Caco-2 (cell line): ENCODE measurements at places on chromosomes 6 and 20. TPM values are rescaled to one million over a fixed set of nuclear protein-coding genes. Genes with fewer than 3 reads are reported as not detected.

DNA sequence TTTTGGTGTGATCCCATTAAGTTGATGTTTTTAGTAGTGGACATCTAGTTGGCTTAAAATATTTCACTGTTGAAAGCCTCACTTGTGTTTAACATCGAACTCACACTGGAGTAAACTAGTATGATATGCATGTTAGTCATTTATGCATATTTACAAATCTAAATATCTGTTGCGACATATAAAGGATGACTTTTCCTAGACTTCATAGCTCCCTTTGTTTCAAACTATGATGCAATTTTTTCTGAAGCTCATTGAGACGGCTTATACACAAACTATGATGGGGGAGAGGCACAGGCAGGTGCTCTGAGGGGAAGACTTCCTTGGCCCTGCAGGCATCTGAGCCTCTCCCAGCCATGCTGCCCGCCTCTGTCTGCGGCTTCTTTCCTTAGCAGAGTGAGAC lies 11.8 kb upstream of the FOXC1 start:
- no peak overlapping the region for H3K4me3 ChIP-seq
- H3K4me1 ChIP-seq = peaks cover 21% of the 10 kb centered on the region
- no peak for DNase-seq

GRCh38 chr20:42152575-42152974 lies 534.4 kb upstream of the CHD6 start:
- H3K27ac ChIP-seq = no peak overlapping the region
- no peak for DNase-seq
- no peaks in the 10 kb centered on the region for H3K36me3 ChIP-seq

GRCh38 chr6:51430589-51430988 lies 611.9 kb downstream of the TFAP2B start:
- no peak overlapping the region for H3K4me3 ChIP-seq
- no peak overlapping the region for H3K27ac ChIP-seq
- no peak for DNase-seq
- H3K27me3 ChIP-seq = no peaks in the 10 kb centered on the region; the same call in 1 of the 2 replicates
- no peaks in the 10 kb centered on the region for H3K4me1 ChIP-seq

DNA sequence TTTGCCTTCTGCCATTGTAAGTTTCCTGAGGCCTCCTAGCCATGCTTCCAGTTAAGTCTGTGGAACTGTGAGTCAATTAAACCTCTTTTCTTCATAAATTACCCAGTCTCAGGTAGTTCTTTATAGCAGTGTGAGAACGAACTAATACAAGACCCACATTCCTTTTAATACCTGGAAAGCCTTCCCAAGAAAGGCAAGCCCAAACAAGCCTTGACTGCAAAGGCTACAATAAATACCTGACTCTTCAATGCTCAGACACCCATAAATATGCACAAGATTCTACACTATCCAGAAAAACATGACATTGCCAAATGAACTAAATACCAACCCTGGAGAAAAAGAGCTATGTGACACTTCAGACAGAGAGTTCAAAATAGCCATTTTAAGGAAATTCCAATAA lies 338.8 kb downstream of the HAO1 start:
- no peak overlapping the region for H3K27ac ChIP-seq
- no peaks in the 10 kb centered on the region for H3K36me3 ChIP-seq
- no peaks in the 10 kb centered on the region for H3K27me3 ChIP-seq
- DNase-seq = no peak
- H3K4me3 ChIP-seq = no peak overlapping the region

- no peak overlapping the region for H3K27ac ChIP-seq
- no peak overlapping the region for H3K4me3 ChIP-seq
- H3K36me3 ChIP-seq = no peaks in the 10 kb centered on the region
- H3K4me1 ChIP-seq = no peaks in the 10 kb centered on the region
These were observed 31.1 kb upstream of the ENPP4 start for GRCh38 chr6:46098678-46099077.

GRCh38 chr6:91240878-91241603 lies 654.2 kb upstream of the MAP3K7 start:
- no peak overlapping the region for H3K4me3 ChIP-seq
- H3K27ac ChIP-seq = no peak overlapping the region
- H3K27me3 ChIP-seq = no peaks in the 10 kb centered on the region
- H3K4me1 ChIP-seq = no peaks in the 10 kb centered on the region
- DNase-seq = no peak
- no peaks in the 10 kb centered on the region for H3K36me3 ChIP-seq

The LY6G5C gene
- total RNA-seq = 2.0 and 2.9 TPM in 2 replicates

The C2 gene
- total RNA-seq = 4.8 and 4.9 TPM in 2 replicates

The ZNF217 gene
- total RNA-seq = 65.5 and 73.2 TPM in 2 replicates
